Neural progenitor cell (in vitro differentiated cells): ENCODE measurements at places on chromosomes 12 and 14. TPM values are rescaled to one million over a fixed set of nuclear protein-coding genes. Genes with fewer than 3 reads are reported as not detected.

DNA sequence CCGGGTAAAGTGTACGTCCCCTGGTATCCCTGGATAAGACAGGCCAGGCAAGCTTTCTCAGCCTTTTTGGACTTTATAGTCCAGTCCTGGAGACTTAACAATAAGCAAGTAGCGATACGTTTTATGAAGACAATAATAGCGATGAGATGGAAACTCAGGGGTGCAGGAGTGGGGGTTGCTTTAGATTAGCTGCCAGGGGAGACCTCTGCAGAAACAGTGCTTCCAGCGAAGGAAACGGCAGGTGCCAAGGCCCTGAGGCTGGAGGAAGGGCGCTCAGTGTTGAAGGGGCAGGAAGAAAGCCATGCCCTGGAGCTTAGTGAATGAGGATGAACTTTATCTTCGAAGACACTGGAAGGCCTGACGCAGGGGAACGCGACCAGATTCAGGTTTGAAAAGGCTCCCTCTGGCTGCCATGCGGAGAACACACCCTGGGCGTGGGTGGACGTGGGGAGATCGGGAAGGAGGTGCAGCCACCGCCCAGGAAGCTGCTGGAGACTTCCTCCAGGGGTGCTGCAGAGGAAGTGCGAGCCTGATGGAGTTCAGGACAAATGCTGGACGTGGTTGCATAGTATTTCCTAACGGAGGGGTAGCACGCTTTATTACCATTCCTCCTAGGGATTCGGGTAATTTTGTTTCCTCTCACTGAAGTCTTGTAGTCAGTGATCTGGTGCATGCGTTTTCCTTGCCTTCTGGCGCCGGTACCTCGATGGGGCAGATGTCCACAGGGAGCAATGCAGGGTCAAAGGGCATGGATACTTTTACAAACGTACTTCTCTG, 26.1 kb upstream of the UBC start:
- H3K36me3 ChIP-seq: no peaks in the 10 kb centered on the region
- no peaks in the 10 kb centered on the region for H3K27me3 ChIP-seq
- peak overlapping the region; percentile 74 for H3K4me3 ChIP-seq
- no peak overlapping the region for H3K27ac ChIP-seq

- no peak overlapping the region for H3K4me3 ChIP-seq
- no peaks in the 10 kb centered on the region for H3K36me3 ChIP-seq
- no peak for DNase-seq
Observed at GRCh38 chr14:98210045-98210672, 1061.8 kb downstream of the BCL11B start.

The LRCOL1 gene
- 0.34 TPM in 1 of 2 replicates, not detected in the other for total RNA-seq

DNA sequence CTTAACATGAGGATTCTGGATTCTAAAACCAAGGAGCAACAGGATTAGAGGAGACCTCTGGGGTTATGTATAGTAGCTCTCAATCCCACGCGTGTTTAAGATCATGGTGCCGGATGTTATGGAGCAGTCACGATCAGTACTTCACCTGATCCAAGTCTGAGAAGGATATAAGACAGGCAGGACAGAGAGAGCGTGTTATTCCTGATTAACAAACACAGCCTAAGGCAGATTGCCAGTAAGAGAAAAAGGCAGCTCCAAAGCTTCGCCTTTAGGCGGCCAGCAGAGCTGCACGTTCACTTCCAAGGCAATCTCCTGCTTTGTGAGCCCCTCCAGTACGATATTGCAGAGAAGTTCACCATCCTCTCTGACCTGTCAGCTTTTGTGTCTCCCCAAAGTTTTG, 5.5 kb downstream of the SETD3 start:
- H3K4me3 ChIP-seq: no peak overlapping the region
- no peak for DNase-seq
- H3K27ac ChIP-seq: no peak overlapping the region
- H3K36me3 ChIP-seq: no peaks in the 10 kb centered on the region

The SYNDIG1L gene
- 0.40 TPM in 1 of 2 replicates, not detected in the other for total RNA-seq

DNA sequence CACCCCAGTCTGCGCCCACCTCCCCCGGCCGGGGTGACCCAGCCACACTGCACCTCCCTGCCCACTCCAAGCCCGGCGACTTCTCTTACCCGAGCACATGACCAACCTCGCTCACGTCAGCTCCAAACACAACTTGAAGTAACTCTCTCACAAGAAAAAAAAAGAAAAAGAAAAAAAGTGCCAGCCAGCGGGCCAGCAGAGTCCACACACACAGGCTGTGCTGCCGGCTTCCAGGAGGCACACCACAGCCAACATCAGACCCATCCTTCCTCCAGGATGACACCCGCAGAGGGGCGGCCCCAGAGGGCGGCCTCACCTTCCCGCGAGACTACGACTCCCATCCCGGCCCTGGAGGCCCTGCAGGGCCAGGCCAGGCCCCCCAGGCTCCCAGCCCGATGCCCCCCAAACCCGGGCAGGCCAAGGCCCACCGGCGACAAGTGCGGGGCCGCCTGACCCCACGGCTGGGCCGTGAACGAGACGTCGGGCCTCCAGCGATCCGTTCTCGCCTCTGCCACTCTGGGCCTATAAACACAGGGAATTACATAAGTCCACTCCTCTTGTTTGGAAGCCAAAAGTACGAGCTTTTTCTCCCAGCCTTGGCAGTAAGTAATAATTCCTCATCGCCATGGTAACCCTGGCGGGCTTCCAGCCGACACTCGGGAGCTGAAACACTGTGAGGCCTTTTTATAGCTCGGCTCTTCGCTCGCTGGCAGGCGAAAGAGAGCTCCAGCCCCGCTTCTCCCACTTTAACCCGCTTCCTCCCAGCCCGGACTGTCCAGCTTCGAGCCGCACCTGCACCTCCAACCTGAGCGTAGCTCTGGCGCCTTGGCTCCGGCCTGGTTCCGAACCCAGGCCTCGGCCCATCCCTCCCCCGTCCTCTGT, 49.1 kb downstream of the NCOR2 start:
- H3K36me3 ChIP-seq: no peaks in the 10 kb centered on the region
- DNase-seq: peak; percentile 77
- peaks cover 37% of the 10 kb centered on the region for H3K4me1 ChIP-seq
- H3K4me3 ChIP-seq: no peak overlapping the region

GRCh38 chr12:116837097-116837496, 44.1 kb downstream of the HRK start:
- no peak overlapping the region for H3K4me3 ChIP-seq
- peaks cover 3% of the 10 kb centered on the region for H3K36me3 ChIP-seq
- no peaks in the 10 kb centered on the region for H3K4me1 ChIP-seq
- no peak overlapping the region for H3K27ac ChIP-seq
- no peaks in the 10 kb centered on the region for H3K27me3 ChIP-seq
- DNase-seq: no peak

DNA sequence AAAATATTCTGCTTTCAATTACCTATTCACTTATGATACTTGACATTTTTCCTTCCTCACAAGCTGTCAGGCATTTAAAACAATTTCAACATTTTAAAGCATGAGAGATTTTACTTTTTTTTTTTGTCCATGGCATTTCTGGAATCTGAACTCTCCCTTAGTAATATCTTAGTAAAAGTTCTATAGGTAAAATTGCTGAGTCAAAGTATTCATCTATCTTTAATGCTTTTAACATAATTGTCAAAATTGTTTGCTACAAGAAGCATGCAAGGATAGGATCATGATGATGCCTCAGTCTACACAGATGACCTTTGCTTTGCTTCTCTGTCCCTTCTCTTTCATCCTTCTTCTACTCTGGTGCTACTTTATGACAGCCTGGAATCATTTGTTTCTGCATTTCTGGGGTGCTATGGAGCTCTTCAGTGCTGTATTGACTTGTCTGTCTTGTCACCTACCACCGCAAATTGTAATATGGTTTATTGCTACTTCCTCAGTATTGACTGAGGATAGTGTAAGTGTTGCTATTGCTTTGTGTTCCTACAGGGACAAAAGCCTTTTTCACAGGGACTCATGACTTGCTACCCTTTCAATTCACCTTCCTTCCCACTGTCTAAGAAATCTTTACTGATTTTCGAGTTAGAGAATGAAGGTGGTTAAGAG, 589.8 kb upstream of the ATP2B1 start:
- H3K4me3 ChIP-seq: no peak overlapping the region
- no peaks in the 10 kb centered on the region for H3K4me1 ChIP-seq
- H3K36me3 ChIP-seq: no peaks in the 10 kb centered on the region
- DNase-seq: no peak
- no peaks in the 10 kb centered on the region for H3K27me3 ChIP-seq

GRCh38 chr12:49880756-49881414, 22.8 kb downstream of the FAIM2 start:
- no peaks in the 10 kb centered on the region for H3K36me3 ChIP-seq
- peaks cover 44% of the 10 kb centered on the region for H3K4me1 ChIP-seq
- no peak overlapping the region for H3K4me3 ChIP-seq

The SYT1 gene
- total RNA-seq: 28.1 and 36.9 TPM in 2 replicates

GRCh38 chr14:78486621-78487020, 316.4 kb downstream of the NRXN3 start:
- H3K4me1 ChIP-seq: peaks cover 8% of the 10 kb centered on the region
- H3K27ac ChIP-seq: no peak overlapping the region

GRCh38 chr12:8058506-8058905, 7.7 kb downstream of the C3AR1 start:
- no peaks in the 10 kb centered on the region for H3K27me3 ChIP-seq
- H3K27ac ChIP-seq: no peak overlapping the region
- H3K36me3 ChIP-seq: no peaks in the 10 kb centered on the region
- peaks cover 8% of the 10 kb centered on the region for H3K4me1 ChIP-seq

DNA sequence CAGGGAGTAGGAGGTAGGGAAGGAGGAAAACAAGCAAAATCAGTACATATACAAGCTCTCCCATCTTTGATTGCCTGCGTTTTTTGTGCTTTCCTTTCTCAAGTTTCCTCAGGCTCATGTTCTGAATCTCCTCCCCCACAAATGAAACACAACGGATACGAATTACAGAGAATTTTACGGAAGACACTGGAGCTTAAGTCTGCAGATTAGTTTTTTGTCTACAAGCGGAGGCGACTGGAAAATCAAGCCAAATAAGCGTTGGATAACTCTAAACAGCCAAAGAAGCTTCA, 612 bp downstream of the WBP11 start:
- H3K27ac ChIP-seq: no peak overlapping the region
- no peaks in the 10 kb centered on the region for H3K27me3 ChIP-seq
- H3K4me1 ChIP-seq: peaks cover 14% of the 10 kb centered on the region
- DNase-seq: no peak

GRCh38 chr14:88327497-88327896, 4.4 kb upstream of the KCNK10 start:
- H3K4me3 ChIP-seq: no peak overlapping the region
- H3K27me3 ChIP-seq: peaks cover 80% of the 10 kb centered on the region
- no peak overlapping the region for H3K27ac ChIP-seq
- peaks cover 26% of the 10 kb centered on the region for H3K4me1 ChIP-seq
- DNase-seq: no peak

The CLEC4E gene
- total RNA-seq: not detected in 2 replicates

DNA sequence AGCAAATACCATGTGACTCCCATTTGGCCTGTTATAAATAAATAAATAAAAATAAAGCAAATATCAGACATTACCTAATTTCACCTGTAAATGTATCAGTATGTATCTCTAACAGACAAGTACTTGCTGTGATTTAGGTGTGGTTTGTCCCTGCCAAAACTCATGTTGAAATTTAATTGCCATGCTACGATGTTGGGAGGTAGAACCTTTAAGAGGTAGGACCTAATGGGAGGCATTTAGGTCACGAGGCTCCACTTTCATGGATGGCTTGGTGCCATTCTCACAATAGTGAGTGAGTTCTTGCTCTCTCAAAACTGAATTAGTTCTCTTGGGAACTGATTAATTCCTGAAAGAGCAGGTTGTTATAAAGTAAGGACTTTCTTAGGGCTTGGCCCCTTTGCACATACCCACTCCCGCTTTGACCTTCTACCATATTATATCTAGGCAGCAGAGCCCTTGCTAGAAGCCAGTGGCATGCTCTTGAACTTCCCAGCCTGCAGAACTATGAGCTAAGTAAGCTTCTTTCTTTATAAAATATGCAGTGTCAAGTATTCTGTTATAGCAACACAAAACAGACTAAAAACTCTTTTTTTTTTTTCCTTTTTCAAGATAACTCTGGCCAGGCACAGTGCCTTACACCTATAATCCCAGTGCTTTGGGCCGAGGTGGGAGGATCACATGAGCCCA, 26.0 kb downstream of the VEZT start:
- no peak overlapping the region for H3K4me3 ChIP-seq
- H3K36me3 ChIP-seq: peaks cover 7% of the 10 kb centered on the region
- DNase-seq: no peak
- no peaks in the 10 kb centered on the region for H3K4me1 ChIP-seq
- H3K27me3 ChIP-seq: no peaks in the 10 kb centered on the region
- no peak overlapping the region for H3K27ac ChIP-seq

- no peak for DNase-seq
- no peak overlapping the region for H3K27ac ChIP-seq
- H3K36me3 ChIP-seq: no peaks in the 10 kb centered on the region
- H3K4me1 ChIP-seq: peaks cover 3% of the 10 kb centered on the region
Observed at GRCh38 chr14:94310248-94310647, 12.9 kb downstream of the SERPINA6 start.

GRCh38 chr12:11497995-11498394, 102.6 kb upstream of the PRB2 start:
- H3K27ac ChIP-seq: no peak overlapping the region
- H3K27me3 ChIP-seq: peaks cover 50% of the 10 kb centered on the region
- no peak for DNase-seq
- no peaks in the 10 kb centered on the region for H3K4me1 ChIP-seq
- H3K4me3 ChIP-seq: no peak overlapping the region

DNA sequence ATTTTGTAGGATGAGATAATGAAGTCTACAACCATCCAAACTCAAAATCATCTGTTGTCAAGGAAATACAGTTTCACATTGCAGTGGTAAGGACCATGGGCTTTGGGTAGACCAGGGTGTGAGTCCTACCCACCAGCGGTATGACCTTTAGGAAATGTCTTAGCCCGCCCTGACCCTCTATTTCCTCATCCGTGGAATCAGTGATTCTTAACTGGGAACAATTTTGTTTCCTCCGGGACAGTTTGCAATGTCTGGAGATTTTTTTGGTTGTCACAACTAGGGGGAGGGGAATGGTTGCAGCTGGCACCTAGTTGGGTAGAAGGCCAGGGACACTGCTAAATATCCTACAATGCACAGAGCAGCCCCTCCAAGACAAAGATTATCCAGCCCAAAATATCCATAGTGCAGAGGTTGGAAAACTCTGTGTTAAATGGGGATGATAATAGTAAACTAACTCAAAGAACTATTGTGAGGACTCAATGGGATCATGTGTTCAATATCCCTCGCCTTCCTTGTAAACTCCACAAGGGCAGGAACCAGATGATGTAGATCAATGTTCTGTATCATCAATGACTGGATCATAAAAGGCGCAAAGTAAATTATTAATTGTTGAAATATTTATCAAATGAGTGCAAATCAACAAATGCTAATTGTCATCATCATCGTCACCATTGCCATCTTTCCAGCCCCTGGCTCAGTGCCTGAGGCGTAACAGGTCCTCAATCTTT, 15.7 kb upstream of the IFT81 start:
- no peak for DNase-seq
- peaks cover 8% of the 10 kb centered on the region for H3K4me1 ChIP-seq
- no peaks in the 10 kb centered on the region for H3K36me3 ChIP-seq
- no peaks in the 10 kb centered on the region for H3K27me3 ChIP-seq

The POMT2 gene
- 6.2 and 14.7 TPM in 2 replicates for total RNA-seq

GRCh38 chr12:27095346-27095745, 13.0 kb upstream of the C12orf71 start:
- no peaks in the 10 kb centered on the region for H3K36me3 ChIP-seq
- H3K4me3 ChIP-seq: no peak overlapping the region
- no peaks in the 10 kb centered on the region for H3K27me3 ChIP-seq
- no peak for DNase-seq
- no peaks in the 10 kb centered on the region for H3K4me1 ChIP-seq

The NINJ2 gene
- 0.37 TPM in 1 of 2 replicates, not detected in the other for total RNA-seq

The MYF6 gene
- 0.43 and 0.97 TPM in 2 replicates for total RNA-seq
